ENCODE measurements at places on chromosomes 3 and 15.

DNA sequence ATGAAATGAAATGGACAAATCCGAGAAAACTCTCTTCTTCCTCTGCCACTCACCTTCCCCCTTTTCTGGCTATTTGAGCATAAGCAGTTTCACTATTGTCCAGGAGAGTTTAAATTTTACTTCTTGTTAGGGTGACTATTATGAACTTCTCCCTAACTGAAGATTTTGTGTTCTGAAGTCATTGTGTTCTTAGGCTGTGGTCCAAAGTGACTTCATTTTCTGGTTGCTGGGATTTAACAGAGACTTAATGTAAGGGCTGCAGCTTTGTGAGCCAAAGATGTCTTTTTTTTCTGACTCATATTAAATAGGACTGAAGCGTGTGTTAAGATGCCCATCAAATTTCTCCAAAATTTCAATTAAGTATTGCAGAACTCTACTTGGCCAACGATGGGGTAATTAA lies 46.5 kb upstream of the FSTL1 start:
- no peak for DNase-seq

GRCh38 chr15:95266451-95267061 lies 1035.2 kb downstream of the MCTP2 start:
- DNase-seq: no peak

DNA sequence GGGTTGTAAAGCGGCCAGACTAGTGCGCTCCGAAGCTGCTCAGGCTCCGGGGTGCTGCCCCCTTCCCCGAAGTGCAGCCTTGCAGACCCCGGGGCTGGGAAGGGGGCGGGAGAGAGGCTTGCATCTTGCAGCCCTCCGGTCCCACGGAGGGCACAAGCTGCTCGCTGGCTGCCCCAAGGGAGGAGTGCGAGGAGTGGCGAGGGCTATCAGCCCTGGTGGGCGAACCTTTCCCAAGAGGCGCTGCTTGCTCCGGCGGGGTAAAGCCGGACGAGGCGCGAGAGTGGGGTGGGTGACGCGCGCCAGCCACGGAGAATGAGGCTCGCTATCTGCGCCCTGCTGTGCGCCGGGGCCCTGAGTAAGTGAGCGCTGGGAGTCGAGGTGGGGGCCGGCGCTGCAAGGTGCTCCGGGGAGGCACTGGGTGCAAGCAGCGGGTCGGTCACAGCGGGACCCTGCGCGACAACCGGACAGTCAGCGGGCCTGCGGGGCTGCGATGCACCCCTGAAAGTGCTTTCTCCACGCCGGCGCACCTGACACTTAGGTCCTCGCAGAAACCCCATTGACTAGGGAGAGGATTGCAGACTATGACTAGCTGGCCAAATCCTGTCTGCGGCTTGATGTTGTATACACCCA lies 12.7 kb upstream of the TOPBP1 start:
- no peak for DNase-seq

DNA sequence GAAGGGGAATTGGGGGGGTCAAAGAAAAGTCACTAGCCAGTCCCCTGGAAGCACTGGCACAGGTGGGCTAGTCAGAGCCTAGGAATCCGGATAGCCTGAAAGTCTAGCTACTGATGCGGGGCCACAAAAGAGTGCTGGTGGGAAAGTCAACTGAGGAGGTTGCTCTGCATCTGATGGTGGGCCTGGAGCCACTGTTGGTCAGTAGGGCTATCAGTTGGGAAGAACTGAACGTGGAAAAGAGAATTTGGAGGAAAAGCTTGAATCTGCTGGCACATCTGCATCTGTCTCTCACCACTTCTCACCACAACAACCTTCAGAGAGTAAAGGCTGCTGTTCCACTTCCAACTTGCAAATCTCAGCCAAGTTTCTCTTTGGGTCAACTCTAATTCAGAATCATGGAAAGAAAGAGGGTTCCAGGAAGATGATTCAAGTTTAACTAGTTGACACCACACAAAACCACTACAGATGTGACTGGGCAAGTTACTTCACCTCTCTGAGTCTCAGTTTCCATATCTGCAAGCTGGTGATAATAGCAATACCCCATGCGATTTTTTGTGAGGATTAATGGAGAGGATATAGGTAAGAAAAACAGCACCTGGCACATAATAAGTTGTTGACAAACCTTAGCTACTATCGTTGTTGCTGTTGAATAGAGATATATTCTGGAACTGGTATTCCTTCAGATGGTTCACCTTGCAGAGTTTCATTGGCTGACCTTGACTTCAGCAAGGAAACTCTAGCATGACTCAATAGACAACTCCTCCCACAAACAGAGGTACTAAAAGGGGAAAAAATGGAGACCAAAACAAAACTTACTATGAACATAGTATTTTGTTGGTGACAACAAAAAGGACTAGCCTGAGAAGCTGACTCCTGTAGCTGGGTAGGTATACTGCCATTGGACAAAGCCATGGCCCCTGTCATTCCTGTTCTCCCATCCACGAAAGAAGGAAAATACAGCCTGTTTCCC lies 280.2 kb upstream of the STT3B start:
- no peak for DNase-seq

- DNase-seq: no peak
Measured at GRCh38 chr3:117120014-117120413, 410.4 kb downstream of the TUSC7 start.

DNA sequence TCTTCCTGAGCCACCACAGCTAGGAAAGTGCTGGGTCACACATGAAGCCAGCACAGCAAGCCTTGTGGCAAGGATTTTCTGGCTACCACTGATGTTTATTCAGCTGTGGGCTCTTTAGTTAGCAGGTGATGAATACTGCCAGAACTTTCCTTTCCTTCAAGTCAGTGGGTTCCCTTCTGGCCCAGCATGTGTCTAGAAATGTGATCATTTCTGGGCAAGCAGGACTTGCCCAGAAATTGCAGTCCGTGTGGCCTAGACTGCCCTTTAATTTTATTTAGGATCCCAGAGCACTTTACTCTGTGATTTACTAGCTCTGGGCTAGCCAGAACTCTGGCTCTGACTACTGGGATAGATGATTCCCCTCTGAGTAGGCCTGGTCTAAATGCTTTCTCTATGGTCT lies 397.5 kb downstream of the ZIC4 start:
- no peak for DNase-seq

DNA sequence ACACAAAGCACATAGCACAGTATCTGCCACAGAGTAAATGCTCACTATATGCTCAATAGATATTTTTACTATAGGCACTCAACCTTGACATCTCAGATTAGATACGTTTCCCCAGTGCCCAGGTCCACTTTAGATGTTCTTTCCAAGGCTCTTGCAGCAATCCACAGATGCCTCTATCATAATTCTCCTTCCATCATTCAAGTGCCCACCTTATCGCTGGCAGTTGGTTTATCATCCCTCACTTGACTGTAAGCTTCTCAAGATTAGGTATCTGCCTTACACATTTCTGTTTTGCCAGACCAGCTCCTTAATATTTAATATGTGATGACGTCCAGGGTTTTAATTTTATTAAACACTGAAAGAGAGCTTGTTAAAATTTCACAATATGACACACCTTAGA lies 8.6 kb downstream of the NCEH1 start:
- no peak for DNase-seq

DNA sequence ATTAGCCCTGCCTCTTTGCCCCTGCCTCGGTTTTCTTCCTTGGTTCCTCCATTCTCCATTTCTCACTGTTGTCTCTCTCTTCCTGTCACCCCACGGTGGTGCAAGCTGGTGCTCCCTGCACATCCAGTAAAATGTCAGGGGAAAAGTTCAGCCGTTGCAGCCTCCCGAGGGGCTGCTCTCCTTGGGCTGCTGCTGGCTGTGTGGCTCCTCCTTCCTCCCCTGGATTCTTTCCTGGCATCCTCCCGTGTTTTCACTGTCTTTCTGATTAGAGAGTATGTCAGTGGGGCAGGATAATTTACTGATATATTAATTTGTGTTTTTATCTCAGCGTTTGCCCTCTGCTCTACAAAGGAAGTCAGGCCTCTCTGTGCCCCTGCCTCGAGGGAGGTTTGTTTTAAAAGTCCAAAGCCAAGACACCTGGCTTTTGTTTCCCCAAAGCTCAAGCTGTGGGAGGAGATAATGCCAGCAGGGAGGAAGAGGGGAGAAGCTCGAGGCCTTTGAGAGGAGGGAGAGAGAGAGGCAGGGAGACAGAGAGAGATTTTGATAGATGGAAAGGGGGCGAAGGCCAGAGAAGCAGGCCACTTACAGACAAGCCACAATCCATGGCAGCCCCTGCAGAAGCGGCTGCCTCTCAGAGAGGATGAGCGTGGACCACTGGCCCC lies 150.3 kb upstream of the NR2F2 start:
- no peak for DNase-seq

- no peak for DNase-seq
Measured at GRCh38 chr15:86062646-86063243, 16.9 kb upstream of the AGBL1 start.

GRCh38 chr3:128343287-128344051 lies 123.2 kb downstream of the DNAJB8 start:
- DNase-seq: peak; percentile 57

DNA sequence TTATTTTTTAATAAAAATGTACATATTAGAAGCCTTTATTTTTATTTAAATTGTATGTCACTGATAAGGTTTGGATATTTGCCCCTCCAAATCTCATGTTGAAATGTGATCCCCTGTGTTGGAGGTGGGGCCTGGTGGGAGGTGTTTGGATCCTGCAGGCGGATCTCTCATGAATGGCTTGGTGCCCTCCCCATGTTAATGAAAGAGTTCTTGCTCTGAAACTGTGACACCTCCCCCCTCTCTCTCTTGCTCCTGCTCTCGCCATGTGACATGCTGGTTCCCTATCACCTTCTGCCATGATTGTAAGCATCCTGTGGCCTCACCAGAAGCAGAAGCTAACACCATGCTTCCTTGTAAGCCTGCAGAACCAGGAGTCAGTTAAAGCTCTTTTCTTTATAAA lies 13.0 kb downstream of the AGTR1 start:
- no peak for DNase-seq

GRCh38 chr3:108342837-108343486 lies 46.6 kb downstream of the HHLA2 start:
- no peak for DNase-seq

GRCh38 chr15:38996111-38996631 lies 431.6 kb upstream of the RASGRP1 start:
- DNase-seq: no peak

- no peak for DNase-seq
Measured at GRCh38 chr3:109353057-109353456, 15.7 kb upstream of the DPPA4 start.

DNA sequence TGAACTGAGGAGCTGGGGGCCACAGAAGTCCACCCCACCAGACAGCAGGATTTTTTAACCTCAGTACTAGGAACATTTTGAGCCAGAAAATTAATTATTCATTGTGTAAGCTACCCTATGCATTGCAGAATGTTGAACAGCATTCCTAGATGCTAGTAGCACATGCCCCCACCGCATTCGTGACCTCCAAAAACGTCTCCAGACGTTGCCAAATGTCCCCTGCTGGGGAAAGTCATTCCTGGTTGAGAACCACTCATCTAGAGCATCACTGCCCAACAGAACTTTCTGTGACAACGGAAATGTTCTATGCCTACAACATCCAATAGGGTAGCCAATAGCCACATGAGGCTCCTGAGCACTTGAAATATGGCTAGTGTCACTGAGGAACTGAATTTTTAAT lies 333.5 kb downstream of the FOXP1 start:
- no peak for DNase-seq

Measured in WERI-Rb-1 (cell line).